ENCODE measurements at places on chromosomes 3 and 15. TPM values are rescaled to one million over a fixed set of nuclear protein-coding genes. Genes with fewer than 3 reads are reported as not detected.

The IP6K2 gene
- 39.9 TPM for total RNA-seq

The EFHB gene
- total RNA-seq = 1.4 TPM

The WDR72 gene
- under 0.01 TPM for total RNA-seq

The DAZL gene
- not detected for total RNA-seq

The TMEM212 gene
- total RNA-seq = not detected

The ZMYND10 gene
- 0.24 TPM for total RNA-seq

The GOLGA8Q gene
- 0.64 TPM for total RNA-seq

The TGM4 gene
- total RNA-seq = 0.48 TPM

The ERICH6 gene
- total RNA-seq = under 0.01 TPM

The MAGI1 gene
- 7.5 TPM for total RNA-seq

The GOLGA8M gene
- total RNA-seq = not detected

The CLDN18 gene
- total RNA-seq = not detected

The PLA2G4E gene
- total RNA-seq = 0.96 TPM

The NEK10 gene
- 0.72 TPM for total RNA-seq

The SUSD5 gene
- under 0.01 TPM for total RNA-seq

The ITIH1 gene
- total RNA-seq = not detected

The ANKRD34C gene
- total RNA-seq = not detected

The GOLGA6L7 gene
- total RNA-seq = not detected

The FRMD4B gene
- 33.2 TPM for total RNA-seq

The GP9 gene
- not detected for total RNA-seq

The ST8SIA2 gene
- not detected for total RNA-seq

The ACKR2 gene
- total RNA-seq = 1.7 TPM

The GRK7 gene
- not detected for total RNA-seq

The IL17RC gene
- 23.6 TPM for total RNA-seq

The TMC3 gene
- total RNA-seq = not detected

The KBTBD8 gene
- 1.4 TPM for total RNA-seq

The PIERCE2 gene
- 1.7 TPM for total RNA-seq

The ARPIN gene
- total RNA-seq = 8.9 TPM

The SYNM gene
- 0.21 TPM for total RNA-seq

The TERC gene
- total RNA-seq = 1,776 TPM

The DAG1 gene
- total RNA-seq = 34.9 TPM

The SPTBN5 gene
- 0.43 TPM for total RNA-seq

The SNURF gene
- total RNA-seq = 1.7 TPM

The CHST13 gene
- 0.24 TPM for total RNA-seq

The RPL22L1 gene
- 192 TPM for total RNA-seq

The PLD1 gene
- total RNA-seq = 23.0 TPM

The ECE2 gene
- under 0.01 TPM for total RNA-seq

The ASB14 gene
- total RNA-seq = not detected

The GABRB3 gene
- total RNA-seq = 2.6 TPM

The IL17RE gene
- total RNA-seq = 2.7 TPM

The CX3CR1 gene
- under 0.01 TPM for total RNA-seq

The PPP1R14D gene
- not detected for total RNA-seq

The TXNRD3 gene
- 15.8 TPM for total RNA-seq

The FSIP1 gene
- total RNA-seq = 14.5 TPM

The THAP10 gene
- 0.64 TPM for total RNA-seq

The SEMA3F gene
- total RNA-seq = 87.8 TPM

The RRP9 gene
- 74.0 TPM for total RNA-seq

The MASP1 gene
- total RNA-seq = not detected

The SH3GL3 gene
- total RNA-seq = 2.1 TPM

The ADGRG7 gene
- total RNA-seq = not detected

The KIF15 gene
- 2.4 TPM for total RNA-seq

The UBE2Q2 gene
- 37.3 TPM for total RNA-seq

The CTXND1 gene
- total RNA-seq = not detected

The PLAAT1 gene
- total RNA-seq = 0.85 TPM

The SSR3 gene
- 227 TPM for total RNA-seq

The TPRG1 gene
- 0.24 TPM for total RNA-seq
